ENCODE measurements at places on chromosomes 16 and 17.

DNA sequence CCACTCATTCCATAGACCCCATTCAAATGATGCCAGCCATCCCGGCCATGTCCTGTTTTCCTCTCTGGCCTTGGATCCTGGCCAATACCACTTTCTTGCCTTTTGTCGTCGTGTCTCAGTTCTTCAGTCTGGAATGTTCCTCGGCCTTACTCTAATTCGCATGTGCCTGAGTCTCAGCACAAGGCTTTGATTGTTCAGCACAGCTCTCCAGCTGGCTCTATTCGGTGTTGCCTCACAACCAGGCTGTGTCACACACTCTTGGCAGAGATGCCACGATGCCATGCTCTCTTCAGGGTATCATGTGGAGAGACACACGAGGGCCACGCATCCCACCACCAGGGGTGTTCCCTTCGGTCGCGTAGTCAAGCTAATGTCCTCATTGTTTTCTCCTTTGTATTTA, 1.8 kb upstream of the VPS4A start:
- no peak for DNase-seq

- DNase-seq: no peak
These were observed 68.5 kb upstream of the AMZ2 start for GRCh38 chr17:68179236-68179925.

DNA sequence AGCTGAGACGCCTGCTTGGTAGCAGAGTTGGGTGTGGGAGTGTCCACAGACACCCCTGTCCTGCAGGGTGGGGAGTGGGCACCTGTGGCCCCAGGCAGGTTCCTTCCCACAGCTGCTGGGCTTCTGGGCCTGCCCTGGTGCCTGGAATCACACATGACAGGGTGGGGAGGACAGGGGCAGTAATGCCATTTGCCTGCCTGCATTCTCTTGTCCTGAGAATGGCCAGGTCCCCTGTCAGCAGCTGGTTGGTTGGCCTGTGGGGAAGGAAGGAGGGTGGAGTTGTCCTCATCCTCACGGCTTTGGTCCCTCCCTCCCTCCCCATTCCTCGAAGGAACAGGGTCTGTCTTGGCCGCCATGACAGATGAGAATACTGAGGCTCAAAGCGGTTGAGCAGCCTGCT, 5.2 kb downstream of the PRSS53 start:
- no peak for DNase-seq

DNA sequence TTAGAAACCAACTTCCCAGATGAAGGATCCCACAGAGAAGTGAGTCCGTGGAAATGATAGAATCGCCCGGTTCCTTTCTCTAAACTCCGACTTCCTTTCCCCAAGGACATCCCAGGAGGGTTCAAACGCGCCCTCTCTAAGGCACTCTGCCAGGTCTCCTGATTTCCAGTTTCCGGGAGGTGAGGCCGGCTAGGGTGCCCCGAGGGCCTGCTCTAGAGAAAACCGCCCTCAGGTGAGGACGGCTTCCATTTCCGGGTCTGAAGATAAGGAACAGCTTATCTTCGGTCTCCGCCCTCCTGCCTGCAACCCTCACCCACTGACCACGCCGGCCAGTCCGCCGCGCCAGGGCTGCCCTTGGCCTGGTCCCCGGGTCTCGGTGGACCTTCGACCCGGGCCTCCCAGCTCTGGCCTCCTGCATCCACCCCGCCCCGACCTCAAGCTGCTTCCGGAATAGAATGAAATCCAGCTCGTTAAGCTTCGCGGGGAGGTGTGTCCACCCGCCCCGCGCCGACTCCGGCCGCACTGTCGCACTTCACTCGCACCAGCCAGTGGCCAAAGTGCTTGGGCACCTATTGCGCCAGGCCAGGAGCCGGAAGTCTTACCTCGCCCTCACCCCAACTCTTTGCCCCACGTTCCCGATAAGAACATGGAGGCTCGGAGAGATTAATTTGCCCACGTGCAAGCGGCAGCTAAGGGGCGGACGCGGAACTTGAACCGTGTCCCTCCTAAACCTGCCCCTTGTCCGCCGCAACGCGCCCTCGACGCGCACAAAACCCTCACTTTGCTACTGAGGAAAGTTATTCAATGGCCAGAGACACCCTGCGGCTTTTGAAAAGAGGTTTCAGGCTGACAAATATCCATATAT, 836 bp upstream of the MMP15 start:
- DNase-seq: no peak

DNA sequence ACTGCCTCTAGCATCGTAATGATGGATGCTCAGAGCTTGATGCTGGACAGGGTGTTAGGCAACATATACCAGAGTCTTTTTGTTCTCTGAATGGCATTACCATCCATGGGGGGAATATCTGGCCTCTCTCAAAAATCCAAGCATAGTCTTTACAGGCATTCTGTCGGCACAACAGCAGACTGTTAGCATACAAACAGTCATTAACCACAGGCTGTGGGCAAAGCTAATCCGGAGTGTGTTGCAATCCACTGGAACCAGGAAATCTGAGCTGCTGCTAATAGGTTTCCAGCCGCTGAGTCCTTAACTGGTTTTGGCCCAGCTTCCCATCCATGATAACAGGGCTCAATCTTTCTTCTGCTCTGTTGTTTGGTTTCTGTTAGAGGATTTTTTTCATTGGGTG, 371.9 kb downstream of the HS3ST3B1 start:
- no peak for DNase-seq

DNA sequence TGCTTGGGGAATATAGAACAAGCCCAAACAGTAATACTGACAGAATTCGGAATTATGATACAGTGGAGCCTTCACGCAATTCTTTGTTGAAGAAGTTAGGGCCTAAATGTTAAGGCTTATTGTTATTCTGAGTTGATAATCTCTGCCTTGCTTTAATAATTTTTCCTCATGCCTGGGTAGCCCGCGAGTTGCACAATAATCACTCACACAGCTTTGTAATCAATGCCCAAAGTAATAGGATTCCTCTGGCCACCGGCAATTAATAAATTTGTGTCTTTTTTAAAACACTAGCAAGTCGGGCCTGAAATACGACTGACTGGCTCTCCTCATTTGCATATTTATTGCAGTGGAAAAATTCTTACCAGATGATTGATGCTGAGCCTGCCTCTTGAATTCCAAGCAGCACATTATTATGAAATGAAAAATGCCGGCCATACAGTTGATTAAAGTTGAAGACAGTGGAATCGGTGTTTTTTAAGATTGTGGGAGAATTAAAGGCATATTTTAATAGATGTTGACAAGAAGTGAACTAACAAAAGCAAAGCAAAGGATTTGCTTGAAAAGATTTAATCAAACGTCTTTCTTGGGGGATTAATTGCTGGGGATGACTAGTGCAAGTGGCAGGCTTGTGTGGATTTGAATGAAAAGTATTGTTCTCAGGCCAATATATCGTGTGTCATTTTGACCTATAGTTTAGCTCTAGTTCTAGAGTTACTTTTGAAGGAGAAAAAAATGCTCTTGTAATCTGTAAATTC, 30.2 kb downstream of the AATF start:
- no peak for DNase-seq

GRCh38 chr17:72434991-72435618, 314.3 kb downstream of the SOX9 start:
- no peak for DNase-seq

Data from effector CD4-positive, alpha-beta T cell (primary cell).